Suppressor macrophage (primary cell): ENCODE measurements at places on chromosomes 7 and 10.
A peak's percentile ranks its signal among the peaks of the same experiment; 100 is the strongest.

GRCh38 chr7:138417078-138417700 is 42.9 kb upstream of the TRIM24 start:
- no peak for DNase-seq

DNA sequence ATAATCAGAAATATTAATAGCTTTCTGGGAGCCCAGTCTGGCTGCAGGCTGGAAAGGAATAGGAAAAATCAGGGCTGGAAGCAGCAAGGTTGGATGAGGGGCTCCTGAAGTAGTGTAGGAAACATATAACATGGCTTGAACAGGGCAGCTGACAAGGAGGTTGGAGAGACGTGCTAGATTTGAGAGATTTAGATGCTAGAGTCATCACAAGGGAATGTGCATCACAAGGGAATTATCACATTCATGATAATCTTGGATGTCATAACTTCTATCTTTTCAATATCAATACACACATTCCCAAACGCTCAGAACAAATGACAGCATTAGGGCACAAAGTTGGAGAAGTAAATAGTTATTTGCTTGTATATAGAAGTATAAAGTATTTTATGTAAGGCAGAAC is 120.9 kb upstream of the EGFR start:
- no peak for DNase-seq

DNA sequence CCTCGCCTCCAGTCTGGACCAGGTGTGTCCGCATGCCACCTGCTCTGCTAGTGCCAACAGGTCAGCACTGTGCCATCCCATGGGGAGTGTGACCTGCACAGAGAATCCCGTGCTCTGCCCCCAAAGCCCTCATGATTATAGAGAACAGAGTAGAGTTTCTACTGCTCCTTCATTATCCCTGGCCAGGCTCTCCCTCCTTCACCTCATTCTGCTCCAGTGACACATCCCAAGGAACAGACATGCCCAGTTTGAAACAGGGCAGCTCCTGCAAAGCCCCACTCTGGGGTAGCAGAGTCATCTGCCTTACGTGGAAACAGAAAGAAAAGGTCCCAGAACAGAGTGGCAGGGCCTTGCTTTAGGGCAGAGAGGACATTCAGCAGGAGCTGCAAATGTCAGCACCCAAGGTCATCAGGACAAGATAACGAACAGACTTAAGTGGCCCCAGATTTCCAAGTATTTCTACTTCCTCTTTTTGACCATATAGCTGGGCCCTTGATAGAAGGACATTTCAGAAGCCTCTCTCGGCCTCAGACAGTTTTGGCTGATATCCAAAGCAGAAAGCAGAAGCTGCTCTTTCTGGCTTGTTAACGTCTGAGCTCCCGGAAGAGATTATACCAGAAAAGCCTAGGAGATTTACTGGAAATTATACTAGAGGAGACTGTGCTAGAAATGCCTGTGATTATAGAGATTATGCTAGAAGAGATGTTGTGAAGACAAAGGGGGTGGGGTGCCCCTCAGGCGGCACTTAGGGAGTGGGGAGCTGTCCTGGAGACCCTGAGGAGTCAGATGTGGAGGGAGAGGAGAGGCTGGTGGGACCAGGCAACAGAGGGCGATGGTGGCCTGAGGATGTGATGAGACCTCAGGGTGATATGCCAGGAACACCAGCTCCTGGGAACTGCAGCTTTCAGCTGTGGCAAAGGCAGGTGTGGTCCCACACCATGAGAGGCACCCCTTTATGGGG is 12.6 kb downstream of the TMEM176B start:
- DNase-seq = peak; percentile 89

DNA sequence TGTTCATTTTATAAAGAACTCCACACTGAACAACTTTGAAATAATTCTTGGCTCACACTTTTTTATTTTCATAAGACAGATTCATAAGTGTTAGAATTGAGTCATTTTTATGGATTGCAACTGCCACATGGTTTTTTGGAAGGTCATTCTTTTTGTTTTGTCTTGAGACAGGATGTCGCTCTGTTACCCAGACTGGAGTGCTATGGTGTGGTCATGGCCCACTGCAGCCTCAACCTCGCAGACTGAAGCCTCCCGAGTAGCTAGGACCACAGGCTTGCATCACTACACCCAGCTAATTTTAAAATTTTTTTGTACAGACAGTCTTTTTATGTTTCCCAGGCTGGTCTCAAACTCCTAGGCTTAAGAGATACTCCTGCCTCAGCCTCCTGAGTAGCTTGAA is 20.3 kb downstream of the BMS1 start:
- DNase-seq = no peak

DNA sequence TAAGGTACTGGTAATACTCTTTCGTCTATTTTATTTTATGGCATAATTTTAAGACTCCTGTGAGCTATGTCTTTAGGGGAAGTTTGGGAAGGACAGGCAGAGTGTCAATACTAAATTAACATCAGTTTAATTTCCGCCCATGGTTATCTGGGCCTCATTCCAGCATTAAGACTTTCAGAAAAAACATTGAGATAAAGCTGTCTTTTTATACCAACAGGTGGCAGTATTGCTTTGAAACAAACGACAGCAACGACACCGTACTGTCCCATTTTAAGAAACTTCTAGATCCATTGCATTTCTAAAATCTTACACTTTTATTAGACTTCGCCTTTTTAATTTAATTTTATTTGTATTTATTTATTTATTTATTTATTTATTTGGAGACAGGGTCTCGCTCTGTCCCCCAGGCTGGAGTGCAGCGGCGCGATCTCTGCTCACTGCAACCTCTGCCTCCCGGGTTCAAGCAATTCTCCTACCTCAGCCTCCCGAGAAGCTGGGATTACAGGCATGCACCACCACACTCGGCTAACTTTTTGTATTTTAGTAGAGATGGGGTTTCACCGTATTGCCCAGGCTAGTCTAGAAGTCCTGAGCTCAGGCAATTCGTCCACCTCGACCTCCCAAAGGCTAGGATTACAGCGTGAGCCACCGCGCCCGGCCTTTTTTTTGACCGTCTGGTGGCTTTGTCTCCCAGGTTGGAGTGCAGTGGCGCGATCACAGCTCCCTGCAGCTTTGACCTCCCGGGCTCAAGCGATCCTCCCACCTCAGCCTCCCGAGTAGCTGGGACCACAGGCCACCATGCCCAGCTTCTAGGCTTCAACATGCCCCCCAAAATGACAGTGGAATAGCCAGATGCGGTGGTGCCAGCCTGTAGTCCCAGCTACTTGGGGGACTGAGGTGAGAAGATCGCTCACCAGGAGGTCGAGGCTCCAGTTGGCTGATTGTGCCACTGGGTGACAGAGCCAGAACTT is 78.7 kb upstream of the C1GALT1 start:
- peak; percentile 87 for DNase-seq

DNA sequence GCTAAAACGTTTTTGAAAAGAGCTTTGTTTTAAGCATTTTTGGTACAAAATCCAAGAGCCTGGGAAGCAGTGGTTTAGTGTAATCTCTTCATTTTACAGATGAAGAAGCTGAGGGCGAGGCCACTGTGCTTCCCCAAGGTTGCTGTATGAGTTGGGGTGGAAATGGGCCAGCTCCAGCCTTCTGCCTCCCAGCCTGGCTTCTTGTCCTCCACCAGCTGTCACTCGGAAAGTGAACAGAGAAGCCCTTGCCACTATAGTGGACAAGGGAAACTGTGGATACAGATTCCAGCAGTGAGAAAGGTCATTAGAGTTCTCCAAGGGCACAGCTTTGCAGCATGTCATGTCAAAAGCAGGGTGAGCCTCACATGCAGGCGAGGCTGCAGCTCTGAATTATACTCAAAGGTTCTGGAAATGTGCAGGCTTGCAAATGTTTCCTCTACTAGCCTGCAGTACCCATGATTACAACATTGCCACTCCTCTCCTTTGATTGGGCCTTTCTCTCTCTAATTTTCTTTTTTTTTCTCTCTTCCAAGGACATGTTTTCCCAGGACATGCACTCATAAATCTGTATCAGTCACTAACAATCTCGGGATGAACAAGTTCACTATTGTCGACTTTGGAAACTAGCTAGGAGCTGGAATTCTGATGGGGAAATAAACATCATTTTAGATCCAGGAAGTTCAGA is 33.0 kb downstream of the BAMBI start:
- DNase-seq = no peak
